GM19239 (cell line): ENCODE measurements at places on chromosomes 16 and 17.

GRCh38 chr17:57236686-57237299, 19.5 kb upstream of the MSI2 start:
- no peak for DNase-seq

- DNase-seq: no peak
Measured at GRCh38 chr16:29029168-29029994, 44.5 kb downstream of the LAT start.

- peak; percentile 40 for DNase-seq
Measured at GRCh38 chr17:67689534-67690177, 28.1 kb upstream of the NOL11 start.

DNA sequence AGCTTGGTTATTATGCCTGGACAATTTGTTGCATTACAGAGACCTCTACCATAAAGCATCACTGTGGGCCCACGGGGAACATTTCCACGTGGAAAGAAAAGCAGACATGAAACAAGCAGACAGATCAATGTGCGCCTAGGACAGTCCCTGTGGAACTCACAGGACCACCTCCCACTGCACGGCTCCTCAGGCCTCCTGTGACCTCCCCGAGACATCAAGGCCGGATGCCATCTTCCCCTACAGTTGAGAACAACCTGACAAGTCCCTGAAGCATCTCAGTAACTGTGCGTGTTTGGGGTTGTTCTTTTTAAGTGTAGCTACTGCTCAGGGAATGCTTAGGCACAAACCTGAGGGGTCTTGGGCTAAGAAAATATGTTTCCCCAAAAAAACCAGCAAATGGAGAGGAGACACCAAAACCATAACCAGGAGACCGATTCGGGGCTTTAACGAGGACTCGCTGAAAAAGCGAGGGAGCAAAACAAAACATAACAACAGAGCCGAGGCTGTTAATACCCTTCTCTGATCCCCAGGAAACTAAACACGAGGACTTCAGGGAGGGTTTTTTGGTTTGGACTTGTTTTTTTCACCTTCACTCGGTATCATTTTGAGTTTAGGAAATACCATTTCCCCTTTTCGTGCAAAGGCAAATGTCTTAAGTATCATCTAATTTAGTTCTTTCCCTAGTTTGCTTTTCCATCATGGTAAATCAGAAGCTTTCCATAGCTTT, 87.1 kb downstream of the CYTH1 start:
- DNase-seq: no peak

DNA sequence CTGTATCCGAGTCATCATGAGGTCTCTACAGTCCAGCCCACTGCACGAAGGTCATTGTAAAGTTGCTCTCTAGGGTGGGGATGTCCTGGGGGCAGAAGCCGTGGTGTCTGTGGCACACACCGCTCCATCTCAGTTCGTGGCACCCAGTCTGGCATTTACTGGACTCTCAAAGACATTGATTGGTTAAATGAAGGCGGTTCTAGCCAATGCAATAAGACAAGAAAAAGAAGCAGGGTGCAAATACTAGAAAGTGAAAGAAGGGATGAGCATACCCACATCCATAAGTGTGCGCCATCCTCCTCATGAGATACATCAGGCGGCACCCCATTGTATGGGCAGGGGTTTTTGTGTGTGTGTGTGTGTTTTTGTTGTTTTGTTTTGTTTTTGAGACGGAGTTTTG, 10.7 kb upstream of the ATP2A3 start:
- no peak for DNase-seq

GRCh38 chr17:42537826-42538451, 1.9 kb downstream of the NAGLU start:
- DNase-seq: no peak

- DNase-seq: no peak
Measured at GRCh38 chr17:14329900-14330491, 29.1 kb downstream of the HS3ST3B1 start.

- no peak for DNase-seq
Measured at GRCh38 chr16:3952737-3953131, 72.2 kb upstream of the CREBBP start.

GRCh38 chr16:63466-63865, 9.0 kb downstream of the RHBDF1 start:
- DNase-seq: no peak

- DNase-seq: no peak
Measured at GRCh38 chr16:49998991-49999390, 26.0 kb upstream of the CNEP1R1 start.

- DNase-seq: no peak
Measured at GRCh38 chr17:36151891-36152638, 24.4 kb downstream of the TBC1D3B start.

DNA sequence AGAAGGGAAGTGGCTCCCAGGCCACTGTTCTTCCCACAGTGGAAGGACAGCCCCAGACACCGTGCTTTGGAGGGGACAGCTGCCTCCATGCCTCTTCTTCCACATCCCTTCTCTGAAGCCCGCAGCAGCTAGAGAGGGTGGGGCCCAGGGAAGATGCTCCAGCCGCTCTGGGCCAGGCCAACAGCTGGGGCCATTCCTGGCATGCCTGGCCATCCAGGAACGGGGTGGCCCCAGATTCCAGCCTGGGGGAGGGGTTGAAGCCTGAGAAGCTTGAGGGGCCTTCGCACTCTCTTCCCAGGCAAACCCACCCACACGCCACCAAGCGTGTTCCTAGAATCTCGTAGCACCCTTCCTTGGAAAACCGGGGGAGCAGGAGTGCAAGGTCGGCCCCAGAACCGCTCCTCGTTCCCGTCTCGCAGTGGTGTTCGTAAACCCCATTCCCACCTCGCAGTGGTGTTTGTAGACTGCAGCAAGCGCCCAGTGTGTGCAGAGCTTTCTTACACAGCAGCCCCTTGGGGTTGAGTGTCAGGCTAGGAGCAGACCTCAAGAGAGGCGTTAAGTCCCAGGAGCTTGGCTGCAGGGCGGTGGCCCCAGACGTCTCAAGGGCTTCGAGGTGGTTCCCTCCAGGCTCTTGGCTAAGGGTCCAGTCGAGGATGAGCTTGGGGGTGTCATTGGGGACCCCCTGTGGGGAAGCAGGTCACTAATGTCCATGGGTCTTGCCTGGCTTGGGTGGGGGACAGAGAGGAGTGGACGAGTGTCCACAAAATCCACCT, 2.7 kb downstream of the CDH15 start:
- no peak for DNase-seq

GRCh38 chr16:24544640-24545039, 5.3 kb downstream of the RBBP6 start:
- DNase-seq: no peak

GRCh38 chr17:4375039-4375748, 8.7 kb upstream of the UBE2G1 start:
- peak; percentile 44 for DNase-seq

DNA sequence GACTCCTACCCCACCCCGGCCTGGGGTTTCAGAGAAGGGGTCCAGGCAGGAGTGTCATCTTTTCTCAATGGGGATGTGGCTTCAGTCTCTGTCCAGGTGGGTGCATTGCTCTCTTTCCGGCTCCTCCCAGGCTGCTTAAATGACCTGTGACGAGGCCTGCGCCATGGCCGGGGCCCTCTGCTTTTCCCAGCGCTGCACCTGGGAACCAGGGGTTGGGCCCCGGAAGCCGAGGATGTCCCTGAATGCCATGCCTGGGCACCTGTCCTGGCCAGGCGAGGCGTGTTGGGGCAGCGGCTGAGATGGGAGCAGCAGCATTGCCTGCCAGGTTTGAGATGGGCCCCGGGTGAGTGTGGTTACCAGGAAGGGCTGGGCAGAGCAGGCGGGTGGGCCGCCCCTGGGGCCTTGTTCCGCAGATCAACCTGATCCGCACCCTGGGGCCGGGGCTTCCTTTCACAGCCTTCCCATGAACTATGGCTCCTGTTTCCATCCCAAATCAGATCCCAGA, 147.4 kb downstream of the SEC14L1 start:
- DNase-seq: no peak

- no peak for DNase-seq
Measured at GRCh38 chr16:4534151-4534790, 4.3 kb downstream of the CDIP1 start.

GRCh38 chr17:44970136-44970741, 2.1 kb upstream of the C1QL1 start:
- DNase-seq: no peak

- no peak for DNase-seq
Measured at GRCh38 chr16:19284207-19284606, 1.3 kb upstream of the CLEC19A start.

GRCh38 chr16:58511933-58512815, 3.1 kb upstream of the SETD6 start:
- DNase-seq: peak; percentile 68

DNA sequence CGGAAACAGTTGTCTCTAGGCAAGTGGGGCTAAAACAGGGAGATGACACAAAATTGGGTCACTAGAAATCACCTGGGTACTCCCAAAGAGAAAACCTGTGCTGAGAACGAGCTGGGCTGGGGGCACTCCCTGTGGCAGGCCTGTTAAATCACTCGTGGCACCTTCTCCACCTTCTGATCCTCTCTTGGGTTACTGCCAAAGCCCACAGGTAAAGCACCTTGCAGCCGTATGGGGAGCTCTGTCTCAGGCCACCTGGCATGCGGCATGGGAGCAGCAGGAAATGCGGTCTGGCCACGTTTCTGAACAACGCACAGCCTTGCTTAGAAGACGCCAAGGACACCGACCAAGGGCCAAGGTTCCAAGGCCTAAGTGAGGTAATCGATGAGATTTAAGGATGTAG, 21.5 kb upstream of the ICAM2 start:
- DNase-seq: no peak

DNA sequence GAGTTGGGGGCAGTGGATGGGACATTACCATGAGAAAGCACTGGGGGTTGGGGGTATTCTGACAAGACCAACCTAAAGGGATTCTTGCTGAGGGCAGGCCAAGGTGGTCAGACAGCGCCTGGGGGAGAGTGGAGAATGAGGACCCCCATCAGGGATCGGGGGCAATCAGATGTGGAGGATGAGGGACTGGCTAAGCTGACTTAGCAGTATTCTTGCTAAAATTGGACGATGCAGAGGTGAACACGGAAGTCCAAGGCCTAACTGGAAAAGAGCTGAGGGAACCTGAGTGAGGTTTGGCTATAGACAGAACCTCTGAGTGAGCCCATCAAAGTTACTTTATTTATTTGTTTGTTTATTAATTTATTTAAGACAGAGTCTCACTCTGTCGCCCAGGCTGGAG, 9.2 kb downstream of the QPRT start:
- DNase-seq: no peak

DNA sequence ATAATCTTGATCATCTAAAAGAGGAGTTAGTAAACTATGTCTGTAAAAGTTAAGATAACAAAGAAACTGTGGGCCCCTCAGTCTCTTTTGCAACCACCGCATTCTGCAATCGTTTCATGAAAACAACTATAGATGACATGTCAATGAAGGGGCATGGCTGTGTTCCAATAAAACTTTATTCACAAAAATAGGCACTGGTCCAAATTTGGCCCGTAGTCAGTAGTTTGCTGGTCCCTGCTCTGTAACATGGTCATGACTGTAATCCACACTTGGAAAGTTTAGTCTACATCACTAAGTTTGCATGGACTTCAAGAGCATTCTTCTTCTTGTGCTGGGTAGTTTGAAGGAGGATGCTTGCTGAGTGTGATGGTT, 299.3 kb upstream of the PSMD7 start:
- no peak for DNase-seq

GRCh38 chr17:2511138-2511461, 588 bp downstream of the METTL16 start:
- no peak for DNase-seq

DNA sequence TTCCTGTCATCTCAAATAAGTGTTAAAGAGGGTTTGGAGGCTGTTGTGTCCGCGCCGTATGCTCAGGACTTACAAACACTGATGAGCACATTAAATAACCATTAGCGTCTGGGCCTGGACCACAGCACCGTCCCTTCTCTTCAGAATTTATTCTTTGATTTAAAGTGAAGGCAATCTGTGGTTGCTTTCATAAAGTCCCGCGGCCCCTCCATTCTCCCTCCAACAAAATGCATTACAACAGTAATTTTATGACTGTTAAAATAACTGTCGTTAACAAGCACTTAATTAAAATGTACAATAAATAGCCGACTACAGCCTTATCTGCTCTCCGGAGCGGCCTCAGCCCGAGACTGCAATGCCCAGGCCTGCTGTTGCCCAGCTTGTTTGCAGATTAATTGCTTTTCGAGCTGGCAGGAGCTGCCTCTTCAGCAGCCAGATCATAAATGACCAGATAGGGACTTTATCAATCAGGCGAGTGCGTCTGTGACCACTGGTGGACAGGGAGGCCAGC, 30.6 kb upstream of the IRX3 start:
- DNase-seq: no peak

DNA sequence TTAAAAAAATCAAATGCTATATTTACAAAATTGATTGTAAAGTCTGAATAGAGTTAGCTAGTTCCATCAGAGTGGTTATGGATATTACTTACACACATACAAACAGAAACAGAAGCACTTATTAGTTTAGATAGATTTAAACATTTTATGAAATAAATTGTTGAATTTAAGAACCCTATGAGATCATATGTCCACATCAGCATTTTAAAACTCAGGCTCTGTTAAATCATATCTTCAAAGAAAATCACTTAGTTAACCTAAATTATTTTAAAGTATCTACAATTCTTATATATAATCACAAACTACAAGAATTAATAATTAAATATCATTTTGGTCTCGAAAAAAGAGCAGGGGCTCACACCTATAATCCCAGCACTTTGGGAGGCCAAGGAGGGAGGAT, 42.5 kb downstream of the HELZ start:
- no peak for DNase-seq

DNA sequence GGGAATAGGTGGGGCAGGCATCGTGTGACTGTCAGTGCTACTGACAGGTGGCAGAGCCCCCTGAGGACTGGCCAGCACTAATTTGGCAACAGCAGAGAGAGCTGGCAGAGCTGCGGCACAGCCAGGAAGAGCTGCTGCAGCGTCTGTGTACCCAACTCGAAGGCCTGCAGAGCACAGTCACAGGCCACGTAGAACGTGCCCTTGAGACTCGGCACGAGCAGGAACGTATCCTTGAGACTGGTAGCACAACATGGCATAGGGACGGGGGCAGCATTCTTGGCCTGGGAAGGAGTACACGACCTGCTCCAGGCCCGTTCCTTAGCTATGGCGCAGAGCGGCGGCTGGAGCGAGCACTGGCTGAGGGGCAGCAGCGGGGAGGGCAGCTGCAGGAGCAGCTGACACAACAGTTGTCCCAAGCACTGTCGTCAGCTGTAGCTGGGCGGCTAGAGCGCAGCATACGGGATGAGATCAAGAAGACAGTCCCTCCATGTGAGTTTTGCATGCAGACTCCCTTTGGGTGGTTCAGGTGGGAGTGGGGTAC, 3.0 kb upstream of the NRN1L start:
- DNase-seq: no peak

DNA sequence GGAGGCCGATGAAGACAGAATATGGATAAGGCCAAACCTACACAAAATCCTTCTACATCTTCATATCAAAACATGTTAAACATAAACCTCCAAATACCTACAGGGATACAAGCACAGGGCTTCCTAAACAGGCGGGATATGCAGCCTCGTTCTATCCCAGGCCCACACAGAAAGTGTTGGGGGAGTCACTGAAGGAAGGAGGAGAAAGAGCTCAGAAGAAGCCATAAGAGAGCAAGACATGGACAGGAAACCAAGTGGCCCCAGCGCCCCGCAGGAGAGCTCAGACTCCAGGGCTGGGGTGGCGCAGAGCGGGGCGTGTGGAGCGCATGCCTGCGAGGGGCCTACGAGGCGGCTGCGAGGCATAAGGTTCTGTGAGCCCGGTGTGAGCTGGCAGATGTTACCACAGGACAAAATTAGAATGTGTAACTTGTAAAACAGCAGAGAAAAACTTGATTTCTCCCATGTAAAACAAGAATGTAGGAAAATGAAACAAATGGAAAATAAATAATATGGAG, 11.0 kb upstream of the FASN start:
- DNase-seq: no peak
